Stimulated activated CD4-positive, alpha-beta T cell treated with anti-CD3 and anti-CD28 coated beads, TNF-alpha, amount 100 ng/mL, for 4 hours (primary cell): ENCODE measurements at places on chromosomes 7 and 10.

DNA sequence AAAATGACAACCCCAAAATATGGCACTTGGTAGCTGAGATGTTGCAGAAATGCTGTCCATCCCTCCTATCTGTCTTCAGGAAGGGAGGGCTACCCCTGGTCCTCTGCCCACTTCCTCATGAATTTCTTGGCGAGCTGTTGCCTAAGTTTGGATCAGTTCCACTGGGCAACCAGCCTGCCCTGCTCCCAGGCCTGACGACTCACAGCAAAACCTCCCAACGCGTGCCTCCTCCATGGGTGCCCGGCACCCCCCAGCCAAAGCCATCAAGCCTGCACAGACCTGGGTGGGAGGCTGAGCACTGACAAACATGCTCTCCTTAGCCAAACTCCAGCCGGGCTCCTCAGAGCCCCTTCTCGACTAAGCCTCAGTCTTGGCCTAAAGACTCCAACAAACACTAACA lies 8.9 kb downstream of the VSTM4 start:
- DNase-seq: no peak

DNA sequence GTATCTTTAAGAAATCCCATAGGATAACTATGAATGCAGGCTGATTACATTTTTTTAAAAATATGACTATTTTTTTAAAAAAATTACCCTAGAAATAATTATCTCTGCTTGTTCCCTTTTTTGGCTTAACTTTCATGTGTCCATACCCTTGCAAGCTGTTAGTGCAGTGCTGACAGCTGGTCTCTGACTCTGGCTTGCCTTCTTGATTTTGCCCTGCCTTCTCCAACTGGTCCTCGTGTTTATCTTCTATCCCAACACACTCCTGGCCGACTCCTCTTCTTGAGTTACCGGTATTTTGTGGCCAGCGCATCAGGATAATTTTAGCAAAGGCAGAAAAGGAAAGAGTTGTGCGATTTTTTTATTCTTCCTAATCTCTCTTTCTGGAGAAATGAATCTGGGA lies 111.7 kb upstream of the STARD3NL start:
- DNase-seq: no peak

DNA sequence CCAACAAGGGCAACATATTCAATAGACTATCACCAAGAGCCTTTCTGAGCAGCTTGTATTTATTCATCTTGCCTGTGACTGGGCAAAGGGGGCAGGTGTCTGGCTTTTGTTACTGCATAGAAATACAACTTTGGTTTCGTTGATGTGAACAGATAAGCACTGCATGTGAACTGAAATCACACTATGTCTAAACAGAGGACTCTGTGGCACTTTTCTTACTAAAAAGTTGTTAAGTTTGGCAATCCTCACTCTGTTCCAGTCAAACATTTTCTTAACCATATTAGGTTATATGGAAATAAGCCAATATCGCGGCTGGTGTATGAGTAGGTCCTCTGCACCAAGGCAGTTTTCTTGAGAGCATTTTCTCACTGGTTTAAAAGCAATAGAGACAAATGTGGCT lies 48.5 kb downstream of the CALD1 start:
- DNase-seq: no peak

GRCh38 chr10:29106287-29106686 lies 182.6 kb upstream of the LYZL1 start:
- DNase-seq: no peak

- DNase-seq: no peak
Measured at GRCh38 chr7:44935583-44935982, 43.2 kb downstream of the MYO1G start.

DNA sequence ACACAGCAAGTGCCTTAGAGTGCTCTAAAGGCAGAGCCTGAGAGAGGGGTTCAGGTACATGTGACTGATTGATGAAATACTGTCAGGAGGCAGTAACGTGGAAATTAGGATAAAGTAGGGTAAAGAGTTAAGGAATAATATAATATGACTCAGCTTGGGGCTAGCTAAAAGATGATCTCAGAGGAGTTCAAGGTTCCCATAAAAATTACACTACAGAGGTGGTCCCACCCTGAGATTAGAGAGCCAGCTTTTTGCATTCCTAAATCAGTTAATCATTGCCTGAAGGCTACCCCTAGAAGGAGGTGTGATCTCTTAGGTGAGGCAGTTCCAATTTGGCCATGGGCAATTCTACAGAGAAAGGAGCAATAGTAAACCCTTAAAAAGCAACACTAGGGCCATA lies 5.8 kb downstream of the LIPJ start:
- DNase-seq: no peak

DNA sequence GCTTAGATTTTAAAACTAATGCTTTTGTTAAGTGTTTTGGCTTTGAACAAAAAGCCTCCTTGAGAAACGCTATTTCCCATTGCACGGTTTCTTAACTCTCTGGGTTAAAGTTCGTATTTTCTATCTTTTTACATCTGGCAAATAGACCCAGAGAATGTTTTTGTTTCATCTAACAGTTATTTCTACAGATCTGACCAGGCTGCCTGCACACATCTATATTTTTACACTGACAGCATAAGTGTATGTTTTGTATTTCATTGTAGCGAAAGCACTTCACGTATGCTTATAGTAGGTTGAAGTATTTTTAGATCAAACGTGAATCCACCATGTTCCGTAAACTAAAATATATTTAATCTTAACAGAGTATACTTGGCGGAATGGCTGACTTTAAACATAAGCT lies 477.3 kb downstream of the SDK1 start:
- DNase-seq: no peak

DNA sequence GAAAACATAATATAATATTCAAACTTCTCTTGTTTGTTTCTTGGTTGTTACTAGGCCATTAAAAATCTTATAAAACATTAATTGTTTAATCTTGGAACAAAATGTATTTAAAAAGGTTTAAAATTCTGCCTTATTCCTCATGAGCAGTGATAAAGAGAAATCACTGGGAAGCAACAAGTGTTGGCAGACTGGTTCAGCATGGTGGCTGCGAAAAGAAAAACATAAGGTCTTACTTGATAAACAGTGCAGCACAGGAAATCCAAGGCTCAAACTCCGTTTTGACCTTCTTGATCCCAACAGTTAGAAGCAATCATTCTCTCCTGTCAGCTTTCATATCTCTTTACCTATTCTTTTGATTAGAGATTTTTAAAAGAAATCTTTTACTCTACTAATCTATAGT lies 530.8 kb downstream of the CNTNAP2 start:
- DNase-seq: no peak

DNA sequence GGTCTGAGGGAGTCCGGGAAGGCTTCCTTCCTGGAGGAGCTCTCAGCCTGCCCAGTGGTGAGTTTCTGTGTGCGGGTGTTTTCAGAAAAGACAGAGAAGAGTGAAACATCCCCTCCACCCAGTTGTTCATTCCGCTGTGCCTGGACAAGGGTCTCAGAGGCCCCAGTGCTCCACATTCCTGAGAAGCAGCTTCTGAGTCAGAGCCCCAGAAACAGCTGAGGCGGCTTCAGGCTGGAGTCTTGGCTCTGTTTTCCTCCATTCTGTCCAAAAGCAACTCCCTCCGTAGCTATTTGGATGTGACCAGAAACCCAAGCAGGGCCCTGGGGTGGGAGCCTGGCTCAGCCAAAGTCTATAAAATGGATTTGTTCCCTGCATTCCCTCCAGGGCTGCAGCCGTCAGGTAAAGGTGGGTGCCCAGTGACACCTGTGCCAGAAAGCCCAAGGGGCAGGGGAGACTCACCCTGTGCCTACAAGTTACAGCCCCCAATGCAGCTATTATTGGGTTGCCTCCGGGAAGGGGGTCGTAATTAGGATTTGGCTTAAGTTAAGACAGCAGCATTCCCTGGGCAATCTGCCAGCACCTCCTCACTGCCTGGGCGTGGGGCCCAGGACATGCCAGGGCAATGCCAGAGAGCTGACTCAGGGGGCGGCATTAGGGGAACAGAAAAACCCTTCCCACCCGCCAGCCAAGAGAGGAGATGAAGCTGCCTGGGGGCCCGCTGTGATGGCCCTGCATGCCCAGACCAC lies 13.1 kb upstream of the CAMK2G start:
- no peak for DNase-seq

DNA sequence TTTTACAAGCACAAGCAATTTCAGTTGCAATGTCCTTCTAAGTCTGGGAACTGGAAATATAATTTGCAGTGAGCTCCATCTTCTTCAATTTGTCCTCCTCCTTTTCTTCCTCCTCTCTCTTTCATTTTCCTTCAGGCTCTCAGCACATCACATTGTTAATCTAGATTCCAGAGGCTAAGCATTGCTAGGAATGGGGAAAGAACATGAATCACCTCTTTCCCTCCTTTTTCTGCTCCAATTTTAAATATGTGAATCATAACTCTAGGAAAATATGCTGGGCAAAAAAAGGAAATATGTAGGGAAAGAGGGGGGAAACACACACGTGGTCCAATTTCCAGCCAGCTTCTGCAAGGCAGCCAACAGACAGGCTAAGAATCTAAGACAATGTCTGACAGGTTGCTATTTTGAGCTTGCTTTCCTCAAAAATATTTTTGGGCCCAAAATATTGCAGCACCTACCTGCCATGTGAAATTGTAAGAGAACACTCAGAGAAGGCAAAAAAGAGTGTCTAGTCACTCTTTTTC lies 72.7 kb upstream of the NUPR2 start:
- DNase-seq: no peak

DNA sequence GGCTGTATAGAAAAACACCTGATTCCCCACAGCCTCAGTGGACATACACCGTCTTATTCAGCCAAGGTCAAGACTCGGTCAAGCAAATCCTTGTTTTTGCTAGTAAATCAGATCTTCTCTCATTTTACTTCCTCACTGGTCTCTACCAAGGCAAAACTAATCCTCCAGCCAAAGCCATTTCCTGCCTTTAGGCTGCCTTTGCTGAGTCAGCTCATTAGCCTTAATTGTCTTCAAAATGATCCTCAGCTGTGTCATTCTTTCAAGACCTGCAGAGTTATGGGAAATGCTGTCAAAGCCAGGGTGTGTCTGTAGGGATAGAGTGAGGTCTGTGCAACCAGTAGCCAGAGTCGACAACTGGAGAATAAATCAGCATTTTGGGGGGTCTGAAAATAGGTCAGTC lies 107.2 kb upstream of the FAM180A start:
- no peak for DNase-seq

DNA sequence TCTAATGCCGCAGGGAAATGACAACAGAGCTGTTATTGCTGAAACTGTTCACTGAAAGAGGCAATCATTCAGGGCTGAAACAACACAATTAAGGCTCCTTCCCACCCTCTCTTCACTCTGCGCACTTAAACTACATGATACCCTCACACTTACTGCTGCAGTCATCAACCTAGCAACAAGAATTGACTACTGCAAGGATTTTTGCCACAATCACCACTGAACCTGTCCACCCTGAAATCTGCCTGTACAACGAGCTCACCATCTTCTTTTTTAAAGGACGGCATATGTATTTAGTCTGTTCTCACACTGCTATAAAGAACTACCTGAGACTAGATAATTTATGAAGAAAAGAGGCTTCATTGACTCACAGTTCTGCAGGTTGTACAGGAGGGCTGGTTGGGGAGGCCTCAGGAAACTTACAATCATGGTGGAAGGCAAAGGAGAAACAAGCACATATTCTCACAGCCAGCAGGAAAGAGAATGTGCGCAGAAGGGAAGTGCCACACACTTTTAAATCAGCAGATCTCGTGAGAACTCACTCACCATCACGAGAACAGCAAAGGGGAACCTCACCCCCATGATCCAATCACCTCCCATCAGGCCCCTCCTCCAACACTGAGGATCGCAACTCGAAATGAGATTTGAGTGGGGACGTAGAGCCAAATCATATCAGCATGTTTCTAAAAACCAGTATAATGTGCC lies 131.7 kb downstream of the SORCS1 start:
- no peak for DNase-seq

- no peak for DNase-seq
Measured at GRCh38 chr10:8233049-8233448, 178.6 kb downstream of the GATA3 start.

DNA sequence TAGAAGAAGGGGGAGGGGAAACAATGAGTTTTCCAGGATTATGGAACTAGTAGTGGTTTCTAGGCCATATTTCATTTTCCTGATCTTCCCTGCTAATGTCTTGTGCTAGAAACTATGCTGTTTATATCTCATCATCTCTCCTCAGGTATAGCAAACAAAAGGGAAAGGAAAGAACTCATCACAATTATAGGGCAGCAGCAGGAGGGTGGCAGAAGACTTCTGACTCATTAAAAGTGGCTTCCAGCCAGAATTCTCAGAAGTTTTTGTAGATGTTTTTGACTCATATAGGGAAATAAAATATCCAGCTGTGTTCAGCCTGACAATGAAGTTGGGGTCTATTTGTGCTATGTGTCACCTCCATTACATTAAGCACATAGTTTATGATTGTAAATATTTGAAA lies 6.5 kb downstream of the AHR start:
- no peak for DNase-seq

GRCh38 chr10:96384506-96384905 lies 25.7 kb upstream of the OPALIN start:
- no peak for DNase-seq

DNA sequence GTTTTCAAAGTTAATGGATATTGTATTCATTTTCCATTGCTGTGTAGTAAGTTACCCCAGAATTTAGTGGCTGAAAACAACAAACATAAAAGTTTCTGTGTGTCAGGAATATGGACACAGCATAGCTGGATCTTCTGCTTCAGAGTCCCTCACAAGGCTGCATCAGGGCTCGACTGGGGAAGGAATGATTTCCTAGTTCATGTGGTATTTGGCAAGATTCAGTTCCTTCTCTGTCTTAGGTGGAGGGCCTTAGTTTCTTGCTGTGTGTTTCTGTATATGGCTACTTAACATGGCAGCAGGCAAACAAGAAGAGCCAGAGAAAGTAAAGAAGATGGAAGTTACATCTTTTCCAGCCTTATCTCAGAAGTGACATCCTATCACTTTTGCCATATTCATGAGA lies 51.1 kb downstream of the TPST1 start:
- DNase-seq: no peak

DNA sequence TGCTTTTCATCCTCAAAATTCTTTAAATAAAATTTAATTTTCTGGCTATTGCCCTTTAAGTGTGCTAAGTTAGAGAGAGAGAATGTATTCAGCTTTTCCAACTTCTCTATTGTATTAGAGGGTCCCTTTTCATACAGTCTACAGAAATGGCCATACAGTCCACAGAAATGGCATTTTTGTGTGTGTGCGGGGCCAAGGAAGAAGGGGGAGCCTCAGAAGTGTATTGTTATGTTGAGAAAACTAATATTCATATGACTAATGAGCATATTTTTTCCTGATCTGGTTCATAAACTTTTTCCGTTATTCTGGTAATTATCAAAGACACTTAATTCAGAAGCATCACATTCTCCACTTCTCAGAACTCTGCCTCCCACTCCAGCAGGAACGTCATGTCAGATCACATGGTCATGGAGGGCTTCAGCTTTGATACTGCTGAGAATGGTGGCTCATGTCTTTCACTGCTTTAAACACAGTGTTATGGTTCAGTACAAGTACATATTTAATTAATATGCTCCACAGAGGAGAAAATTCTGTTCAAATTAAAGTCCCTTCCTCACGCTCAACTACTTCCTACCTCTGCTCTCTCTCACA lies 37.1 kb downstream of the ELMO1 start:
- DNase-seq: peak; percentile 61

- DNase-seq: no peak
Measured at GRCh38 chr7:96303105-96303685, 18.7 kb downstream of the SLC25A13 start.

- no peak for DNase-seq
Measured at GRCh38 chr10:117382861-117383260, 7.6 kb upstream of the PDZD8 start.
